ENCODE measurements at places on chromosomes 2 and 18. TPM values are rescaled to one million over a fixed set of nuclear protein-coding genes. Genes with fewer than 3 reads are reported as not detected.

GRCh38 chr2:203625701-203626100, 80.7 kb upstream of the CD28 start:
- peak overlapping the region; percentile 26 for H3K27ac ChIP-seq
- no peaks in the 10 kb centered on the region for H3K4me1 ChIP-seq
- H3K27me3 ChIP-seq: no peaks in the 10 kb centered on the region
- no peak for DNase-seq
- no peaks in the 10 kb centered on the region for H3K36me3 ChIP-seq
- no peak overlapping the region for H3K4me3 ChIP-seq

GRCh38 chr2:212913640-212914306, 237.6 kb downstream of the IKZF2 start:
- DNase-seq: no peak
- H3K36me3 ChIP-seq: no peaks in the 10 kb centered on the region
- H3K27me3 ChIP-seq: no peaks in the 10 kb centered on the region
- H3K4me3 ChIP-seq: no peak overlapping the region

DNA sequence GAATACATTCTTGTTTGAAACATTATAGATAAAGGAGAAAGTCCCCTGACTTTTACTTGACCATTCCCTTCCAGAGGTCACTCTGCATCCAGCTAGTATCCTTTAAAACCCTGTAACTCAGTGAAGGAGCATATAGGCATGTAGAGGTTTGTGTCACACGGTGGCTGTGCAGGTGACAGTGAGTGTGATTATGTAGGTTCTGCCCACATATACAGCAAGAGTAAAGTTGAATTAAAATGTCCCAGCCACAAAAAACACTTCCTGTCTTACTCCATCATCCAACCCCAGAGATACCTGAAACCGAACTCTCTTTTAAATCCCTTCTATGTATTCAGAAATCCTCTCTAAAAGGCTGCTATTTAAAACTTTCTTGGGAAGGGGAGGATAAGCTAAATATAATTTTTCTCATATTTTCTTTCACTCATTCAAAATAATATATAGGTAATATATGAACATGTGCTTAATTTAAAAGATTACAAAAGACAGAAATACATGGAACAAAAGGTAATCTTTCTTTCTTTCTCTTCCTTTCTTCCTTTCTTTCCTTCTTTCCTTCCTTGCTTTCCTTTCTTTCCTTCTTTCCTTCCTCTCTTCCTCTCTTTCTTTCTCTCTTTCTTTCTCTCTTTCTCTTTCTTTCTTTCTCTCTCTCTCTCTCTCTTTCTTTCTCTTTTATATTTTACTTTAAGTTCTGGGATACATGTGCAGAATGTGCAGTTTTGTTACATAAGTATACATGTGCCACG, 20.6 kb upstream of the ACSL3 start:
- no peaks in the 10 kb centered on the region for H3K36me3 ChIP-seq
- H3K27me3 ChIP-seq: no peaks in the 10 kb centered on the region
- DNase-seq: no peak
- no peak overlapping the region for H3K4me3 ChIP-seq
- no peaks in the 10 kb centered on the region for H3K4me1 ChIP-seq

The MXD1 gene
- total RNA-seq: 17.3 TPM

The FIGN gene
- 2.6 TPM for total RNA-seq
